ENCODE measurements at places on chromosomes 4 and X. TPM values are rescaled to one million over a fixed set of nuclear protein-coding genes. Genes with fewer than 3 reads are reported as not detected.

The ASMT gene
- total RNA-seq, result not detected

The SSX4B gene
- total RNA-seq, result not detected

The RGN gene
- not detected for total RNA-seq

The SSX3 gene
- total RNA-seq, result not detected

The TREX2 gene
- 0.33 TPM for total RNA-seq

The ADAMTS3 gene
- total RNA-seq, result 0.42 TPM

The PDE5A gene
- 2.5 TPM for total RNA-seq

The CXCL3 gene
- total RNA-seq, result 2.2 TPM

The ZMAT1 gene
- total RNA-seq, result not detected

The GPRASP2 gene
- 4.7 TPM for total RNA-seq

The XAGE1A gene
- total RNA-seq, result not detected

The MTNR1A gene
- total RNA-seq, result 0.21 TPM

The CLTRN gene
- 0.46 TPM for total RNA-seq

The ENAM gene
- total RNA-seq, result not detected

The CFI gene
- total RNA-seq, result 0.21 TPM

The PNMA6F gene
- total RNA-seq, result not detected

The ARHGAP36 gene
- not detected for total RNA-seq

The SH3TC1 gene
- total RNA-seq, result 36.3 TPM

The UGT2B10 gene
- not detected for total RNA-seq

The FABP2 gene
- not detected for total RNA-seq

The AVPR2 gene
- not detected for total RNA-seq

The RPS6KA6 gene
- 3.8 TPM for total RNA-seq

The SPARCL1 gene
- not detected for total RNA-seq

The PNMA3 gene
- total RNA-seq, result not detected

The FATE1 gene
- total RNA-seq, result not detected

The GLUD2 gene
- total RNA-seq, result 0.14 TPM

The GJB1 gene
- total RNA-seq, result not detected

The RHOXF2 gene
- not detected for total RNA-seq

The C4orf50 gene
- not detected for total RNA-seq

The UCP1 gene
- not detected for total RNA-seq

The GRK4 gene
- total RNA-seq, result 2.5 TPM

The BOD1L1 gene
- total RNA-seq, result 17.3 TPM

The C1QTNF7 gene
- total RNA-seq, result not detected

The PPP3CA gene
- total RNA-seq, result 22.6 TPM

The HERC5 gene
- not detected for total RNA-seq

The CT55 gene
- not detected for total RNA-seq

The SMS gene
- 127 TPM for total RNA-seq

The TRAPPC2 gene
- total RNA-seq, result 21.1 TPM

The NMU gene
- 28.1 TPM for total RNA-seq

The TLR1 gene
- total RNA-seq, result 0.14 TPM

The SCML2 gene
- total RNA-seq, result 0.21 TPM

The MGARP gene
- total RNA-seq, result 0.37 TPM

The OTUD6A gene
- not detected for total RNA-seq

The TRIM75 gene
- not detected for total RNA-seq
